ENCODE measurements at places on chromosomes 7 and 10.

DNA sequence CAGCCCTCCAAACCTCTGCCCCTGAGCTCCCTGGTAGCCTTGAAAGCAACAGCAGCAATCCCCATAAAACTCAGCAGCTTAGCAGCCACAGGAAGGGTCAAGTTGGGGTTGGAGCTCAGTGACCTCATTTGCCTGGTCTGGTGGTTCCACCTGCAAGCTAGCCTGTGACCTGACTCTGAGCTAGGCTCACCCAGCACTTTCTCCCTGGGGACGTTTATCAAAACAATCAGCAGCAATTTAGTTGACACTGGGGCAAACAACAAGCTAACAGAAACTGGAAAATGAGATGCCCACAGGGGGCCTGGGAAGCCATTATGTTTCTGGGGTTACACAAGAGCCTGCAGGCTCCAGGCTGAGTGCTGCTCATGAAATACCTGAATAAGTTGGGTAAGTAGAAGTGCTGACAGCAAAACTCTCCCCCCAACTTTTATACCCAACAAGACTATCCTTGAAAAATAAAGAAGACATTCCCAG lies 22.4 kb upstream of the CRYGN start:
- DNase-seq, result no peak

DNA sequence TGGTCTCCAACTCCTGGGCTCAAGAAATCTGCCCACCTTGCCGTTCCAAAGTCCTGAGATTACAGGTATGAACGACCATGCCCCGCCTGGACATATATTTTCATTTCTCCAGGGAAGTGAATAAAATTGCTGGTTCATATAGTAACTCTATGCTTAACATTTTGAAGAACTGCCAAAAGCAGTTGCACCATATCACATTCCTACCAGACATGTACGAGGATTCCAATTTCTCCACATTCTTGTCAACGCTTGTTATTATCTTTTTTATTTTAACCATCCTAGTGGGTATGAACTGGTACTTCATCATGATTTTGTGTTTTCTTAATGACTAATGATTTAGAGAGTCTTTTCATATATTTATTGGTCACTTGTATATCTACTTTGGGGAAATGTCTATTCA lies 21.9 kb upstream of the CPN1 start:
- no peak for DNase-seq

DNA sequence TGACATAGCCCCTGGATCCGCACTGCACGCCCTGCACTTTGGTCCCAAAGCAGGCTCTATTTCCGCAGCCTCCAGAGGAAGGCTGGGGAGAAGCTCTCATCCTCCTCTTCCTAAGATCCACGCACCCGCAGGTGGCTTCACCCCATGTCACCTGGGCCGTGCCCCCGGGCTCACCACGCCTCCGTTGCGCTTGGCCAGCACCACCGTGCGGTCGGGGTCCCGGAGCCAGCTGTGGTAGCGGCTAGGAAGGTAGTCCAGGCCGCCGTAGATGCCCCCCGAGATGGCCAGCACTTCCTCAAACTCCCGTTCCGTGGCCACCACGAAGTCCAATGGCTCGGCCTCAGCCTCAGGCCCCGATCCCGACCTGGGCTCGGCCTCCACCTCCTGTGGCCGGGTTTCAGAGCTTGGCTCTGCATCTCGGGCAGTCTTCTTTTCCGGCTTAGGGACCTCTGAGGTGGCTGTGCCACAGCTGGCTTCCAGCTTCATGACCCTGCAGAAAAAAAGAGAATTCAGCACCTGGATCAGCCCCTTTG lies 5.7 kb downstream of the NAT16 start:
- DNase-seq, result no peak

GRCh38 chr7:40833888-40834234 lies 699.1 kb downstream of the SUGCT start:
- DNase-seq, result no peak

GRCh38 chr7:135381369-135381768 lies 128.5 kb downstream of the CNOT4 start:
- no peak for DNase-seq

- DNase-seq, result no peak
These were observed 133.3 kb downstream of the VTI1A start for GRCh38 chr10:112580267-112580666.

DNA sequence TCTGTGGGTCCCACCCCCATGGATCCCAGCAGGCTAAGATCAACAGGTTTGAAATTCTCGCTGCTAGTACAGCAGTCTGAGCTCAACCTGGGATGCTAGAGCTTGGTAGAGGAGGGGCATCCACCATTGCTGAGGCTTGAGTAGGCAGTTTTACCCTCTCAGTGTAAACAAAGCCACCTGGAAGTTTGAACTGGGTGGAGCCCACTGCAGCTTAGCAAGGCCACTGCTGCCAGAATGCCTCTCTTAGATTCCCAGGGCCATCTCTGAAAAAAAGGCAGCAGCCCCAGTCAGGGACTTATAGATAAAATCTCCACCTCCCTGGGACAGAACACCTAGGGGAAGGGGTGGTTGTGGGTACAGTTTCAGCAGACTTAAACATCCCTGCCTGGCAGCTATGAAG lies 190.0 kb upstream of the CACNA2D1 start:
- DNase-seq, result no peak

GRCh38 chr10:97312897-97313296 lies 6.2 kb upstream of the FRAT1 start:
- DNase-seq, result no peak

DNA sequence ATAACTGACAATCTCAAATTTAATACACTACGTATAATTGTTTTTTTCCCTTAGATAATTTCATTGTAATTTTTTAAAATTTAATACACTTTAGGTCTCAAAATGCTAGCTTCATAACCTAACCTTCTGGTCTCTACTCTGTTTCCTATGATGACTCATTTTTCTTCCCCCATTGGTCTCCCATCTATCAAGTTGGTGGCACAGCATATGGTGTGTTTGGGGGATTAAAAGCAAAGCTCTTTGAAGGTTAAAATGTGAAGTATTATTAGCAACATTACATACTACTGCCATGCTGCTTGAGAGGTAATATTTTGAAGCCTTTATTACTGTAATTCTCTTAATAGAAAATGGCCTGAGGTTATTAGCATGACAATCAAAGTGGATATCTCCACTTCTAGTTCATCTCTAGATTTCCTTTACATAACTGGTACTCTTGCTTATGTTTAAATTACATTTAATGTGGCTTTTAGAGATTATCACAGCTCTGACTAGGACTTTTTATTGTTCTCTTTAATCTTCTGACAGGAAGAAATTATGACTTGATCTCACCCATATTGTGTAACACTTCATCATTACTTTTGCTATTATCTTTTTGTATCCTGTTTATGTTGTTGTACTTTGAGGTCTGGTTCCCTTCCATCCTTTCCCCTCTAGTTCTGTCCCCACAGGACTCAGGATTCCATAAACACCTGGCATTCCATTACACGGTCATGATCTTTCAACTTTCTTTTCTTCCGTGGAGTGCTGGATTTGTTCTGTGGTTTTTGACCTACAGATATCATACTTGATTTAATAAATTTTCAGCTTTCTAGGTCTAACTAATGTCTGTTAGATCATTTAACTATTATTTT lies 185.1 kb downstream of the SEMA3D start:
- no peak for DNase-seq
